ENCODE measurements at places on chromosomes 7 and 10. TPM values are rescaled to one million over a fixed set of nuclear protein-coding genes. Genes with fewer than 3 reads are reported as not detected.
A peak's percentile ranks its signal among the peaks of the same experiment; 100 is the strongest.

DNA sequence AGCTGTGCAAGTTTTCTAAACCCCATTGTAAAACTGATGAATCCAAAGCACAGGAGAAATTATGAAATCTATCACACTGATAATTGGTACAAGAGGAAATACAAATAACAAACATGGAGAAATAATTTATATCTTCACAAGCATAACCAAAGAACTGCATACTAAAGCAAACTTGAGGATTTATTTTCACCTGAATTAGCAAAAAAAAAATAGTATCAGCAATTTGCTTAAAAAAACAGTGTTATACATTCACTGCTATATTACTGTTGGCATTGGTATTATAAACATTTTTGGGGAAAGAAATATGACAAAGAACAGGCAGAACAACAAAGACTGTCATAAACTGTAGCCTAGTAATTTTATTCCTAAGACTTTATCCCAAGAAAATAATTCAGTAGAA, 230.8 kb upstream of the NRP1 start:
- no peak for DNase-seq

GRCh38 chr7:95622859-95623258, 26.5 kb upstream of the PDK4 start:
- no peak for DNase-seq

- DNase-seq, result no peak
Measured at GRCh38 chr10:98339799-98340198, 71.8 kb upstream of the LOXL4 start.

DNA sequence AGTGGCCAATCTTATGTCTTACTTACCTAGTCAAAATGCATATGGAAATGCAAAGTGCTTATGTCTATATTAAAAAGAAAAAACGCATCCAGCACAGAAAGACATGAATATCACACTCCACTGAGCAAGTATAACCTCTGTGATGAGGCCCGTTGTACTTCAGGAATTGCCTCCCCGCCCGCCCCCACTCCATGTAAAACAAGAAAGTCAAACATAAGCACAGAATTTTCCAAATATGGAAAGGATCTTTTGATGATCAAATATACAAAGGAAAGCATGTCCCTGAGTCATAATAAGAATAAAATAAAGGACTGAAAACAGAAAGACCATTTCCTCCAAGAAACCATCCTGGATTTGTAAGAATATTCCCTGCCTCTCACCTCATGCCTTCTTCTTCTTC, 229.1 kb downstream of the BAMBI start:
- DNase-seq, result no peak

- DNase-seq, result peak; percentile 50
Measured at GRCh38 chr10:49164559-49165188, 23.5 kb downstream of the TMEM273 start.

The TDRD1 gene
- total RNA-seq, result 0.11 TPM

The ZNF479 gene
- not detected for total RNA-seq

Measured in activated T-helper 2 cell treated with anti-CD3 and anti-CD28 coated beads, Interferon-gamma antibody, Interleukin-2, Interleukin-4, amounts not matched to agents 10 μg/mL and 5 μg/mL and 100 μg/mL, durations not matched to agents 14 hours and 24 hours and 36 hours (primary cell).